Mesenteric fat pad (tissue), 1 donor: ENCODE measurements at places on chromosomes 7 and 10.
A peak's percentile ranks its signal among the peaks of the same experiment; 100 is the strongest.

DNA sequence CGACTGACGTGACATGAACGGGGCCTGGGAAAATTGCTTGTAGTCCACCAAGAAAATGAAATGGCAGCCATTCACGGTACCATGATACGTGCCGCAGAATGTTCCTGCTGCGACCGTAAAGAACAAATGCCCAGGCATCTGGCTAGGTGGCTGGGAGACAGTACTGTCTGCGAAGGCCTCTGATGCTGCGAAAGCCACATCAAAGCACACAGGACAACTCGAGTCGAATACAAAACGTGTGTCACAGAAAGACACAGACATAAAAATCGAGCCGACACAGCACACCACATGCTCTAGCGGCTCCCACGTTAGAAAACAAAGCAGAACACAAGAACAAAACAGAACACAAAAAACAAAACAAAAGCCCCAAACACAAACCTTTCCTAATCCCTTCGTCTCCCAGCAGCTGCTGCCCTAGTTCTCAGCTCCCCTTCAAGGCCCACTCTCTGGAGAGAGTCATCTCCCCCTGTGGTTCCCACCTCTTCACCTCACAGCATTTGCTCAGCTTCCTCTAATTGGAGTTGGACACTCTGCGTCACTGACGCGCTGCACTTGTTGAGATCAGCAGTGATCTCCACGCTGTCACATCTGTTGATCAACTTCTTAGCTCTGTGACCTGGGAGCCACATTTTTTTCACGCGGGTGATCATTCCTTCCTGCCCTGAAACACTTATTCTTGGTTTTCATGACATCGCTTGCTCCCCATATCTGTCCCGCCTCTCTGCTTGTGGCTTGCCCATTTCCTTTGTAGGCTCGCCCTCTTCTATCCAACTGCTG lies 112.2 kb downstream of the CLEC2L start:
- no peak for DNase-seq

DNA sequence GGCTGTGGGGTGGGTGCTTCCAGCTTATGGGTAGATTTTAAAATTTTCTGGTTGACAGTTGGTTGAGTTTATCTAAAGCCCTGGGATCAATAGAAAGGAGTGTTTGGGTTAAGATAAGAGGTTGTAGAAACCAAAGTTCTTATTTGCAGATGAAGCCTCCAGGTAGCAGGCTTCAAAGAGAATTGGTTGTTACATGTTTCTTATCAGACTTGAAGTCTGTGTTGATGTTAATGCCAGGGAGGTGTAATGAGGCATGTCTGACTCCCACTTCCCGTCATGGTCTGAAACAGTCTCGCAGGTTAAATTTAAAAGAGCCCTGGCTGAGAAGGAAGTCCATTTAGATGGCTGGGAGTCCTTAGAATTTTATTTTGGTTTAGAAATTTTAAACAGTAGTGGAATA lies 165.2 kb upstream of the TMEM72 start:
- no peak for DNase-seq

GRCh38 chr10:78190051-78190825 lies 156.6 kb downstream of the RPS24 start:
- DNase-seq: no peak

DNA sequence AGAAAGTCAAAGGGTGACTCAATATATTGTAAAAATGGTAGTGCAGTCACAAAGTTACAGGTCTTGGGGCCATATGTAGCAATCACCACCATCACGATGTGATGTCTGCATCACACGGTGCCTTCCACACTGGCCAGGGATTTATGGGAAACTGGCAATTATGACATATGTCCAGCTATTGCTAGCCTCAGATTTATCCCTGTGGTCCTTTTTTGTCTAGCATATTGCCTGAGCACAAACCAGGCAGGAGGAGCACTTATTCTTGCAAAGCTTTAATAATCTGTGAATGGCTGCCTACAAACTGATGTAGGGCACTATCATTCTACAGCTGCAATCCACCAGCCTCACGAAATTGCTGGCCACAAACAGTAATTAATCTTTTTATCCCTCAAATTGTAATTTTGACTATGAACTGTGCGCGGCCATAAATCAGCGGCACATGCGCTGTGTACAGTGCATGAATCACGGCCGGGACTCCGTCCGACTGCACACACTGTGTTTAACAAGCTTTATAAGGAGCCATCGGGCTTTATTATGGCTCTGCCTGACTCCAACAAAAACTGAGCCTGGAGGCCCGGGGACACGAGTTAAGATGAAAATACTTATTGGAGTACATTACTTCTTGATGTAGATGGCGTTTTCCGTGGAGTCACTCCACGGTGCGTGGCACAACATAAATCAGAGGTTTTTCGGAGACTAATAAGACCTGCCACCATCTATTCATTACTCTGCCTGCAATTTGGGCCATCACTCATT lies 115.2 kb downstream of the EBF3 start:
- peak; percentile 68 for DNase-seq

DNA sequence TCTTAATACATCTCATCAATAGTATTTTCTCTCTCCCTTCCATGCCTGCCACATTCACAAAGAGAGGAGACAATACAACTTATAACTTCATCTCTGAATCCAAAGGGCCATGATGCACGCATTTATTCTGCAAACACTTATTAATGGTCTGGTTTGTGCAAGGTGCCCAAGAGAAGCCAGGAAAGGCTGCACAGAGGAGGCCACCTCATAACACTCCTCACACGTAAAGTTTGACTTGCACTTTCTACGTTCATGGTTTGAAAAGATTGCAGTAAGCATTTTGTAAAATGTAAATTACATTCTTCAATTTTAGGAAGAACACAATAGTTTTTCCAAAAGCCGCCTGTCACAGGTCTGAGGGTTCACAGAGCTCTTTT lies 1.2 kb upstream of the PALS2 start:
- DNase-seq: no peak

DNA sequence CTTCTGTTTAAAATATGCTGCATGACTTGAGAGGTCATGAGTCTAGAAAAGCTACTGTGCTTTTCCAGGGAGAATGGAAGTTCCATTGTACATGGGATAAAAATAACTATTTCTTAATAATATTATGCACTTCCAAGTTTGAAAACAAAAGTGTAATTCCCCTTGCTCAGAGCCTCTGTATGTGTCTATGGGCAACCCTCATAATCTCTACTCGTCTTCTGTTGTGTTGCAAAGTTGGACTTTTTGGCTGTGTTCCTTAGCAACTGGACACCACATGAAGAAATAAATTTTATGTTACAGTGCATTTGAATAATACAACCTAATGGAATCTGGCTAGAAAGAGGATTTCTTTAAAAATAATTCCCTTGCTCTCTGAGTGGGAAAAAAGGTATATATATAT lies 242.6 kb downstream of the TWIST1 start:
- no peak for DNase-seq

DNA sequence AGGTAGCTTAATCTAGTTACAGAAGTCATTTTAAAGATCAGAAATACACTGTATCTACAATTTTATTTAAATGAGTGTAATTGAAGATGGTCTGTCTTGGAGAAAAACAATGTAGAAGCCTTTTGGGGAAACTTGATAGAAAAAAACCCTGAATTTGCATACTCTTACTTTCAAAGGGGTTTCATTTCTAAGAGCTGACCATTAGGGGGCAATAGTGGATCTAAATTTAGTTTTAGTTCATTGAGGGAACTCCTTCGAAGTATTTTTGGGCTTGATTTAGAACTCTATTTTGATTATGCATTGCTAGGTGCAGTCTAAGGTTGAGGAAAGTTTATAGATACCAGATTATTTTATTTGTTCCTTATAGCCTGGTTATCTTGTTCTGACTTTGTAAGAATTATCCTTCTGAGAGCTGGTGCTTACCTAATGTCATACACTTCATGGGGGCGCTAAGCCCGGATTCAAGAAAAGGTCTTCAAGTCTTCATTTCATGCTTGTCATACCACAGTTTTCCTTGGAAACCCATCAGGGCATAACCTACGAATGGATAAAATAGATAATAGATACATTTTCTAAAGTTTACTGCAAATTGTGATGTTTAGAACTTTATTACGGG lies 69.1 kb upstream of the MXI1 start:
- no peak for DNase-seq

DNA sequence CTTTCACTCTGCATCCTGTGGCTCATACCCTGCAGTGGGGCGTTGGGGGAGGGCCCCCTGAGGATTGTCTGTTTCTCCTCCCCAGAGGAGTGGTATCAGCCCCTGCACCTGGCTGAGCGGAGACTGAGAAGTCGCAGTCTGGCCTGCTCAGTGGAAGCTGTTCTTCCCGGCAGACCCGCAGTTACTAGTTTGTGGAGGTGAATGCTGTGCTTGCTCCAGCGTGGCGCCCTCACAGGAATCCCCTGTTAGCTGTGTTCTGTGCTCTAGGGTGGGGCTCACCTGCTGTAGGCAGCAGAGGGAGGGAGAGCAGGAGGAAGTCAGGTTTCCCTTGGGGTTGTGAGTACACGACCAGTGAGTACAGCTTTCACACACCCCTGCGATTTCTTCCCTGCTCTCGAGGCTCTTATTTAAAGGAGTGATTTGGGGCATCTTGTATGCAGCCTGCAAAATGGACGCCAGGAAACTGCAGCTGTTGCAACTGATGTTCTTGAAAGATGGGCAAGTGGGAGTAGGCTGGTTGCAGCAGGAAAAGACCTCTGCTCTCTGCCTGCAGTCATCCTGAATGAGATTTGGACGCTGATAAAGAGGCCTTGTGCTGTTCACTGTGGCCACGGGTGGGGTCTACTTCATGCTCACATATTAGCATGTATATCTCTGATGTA lies 66.4 kb downstream of the HK1 start:
- no peak for DNase-seq

- DNase-seq: peak; percentile 67
These were observed 8.9 kb upstream of the GBX1 start for GRCh38 chr7:151176401-151176800.

- DNase-seq: no peak
These were observed 464.5 kb upstream of the ZMIZ1 start for GRCh38 chr10:78604286-78604685.

GRCh38 chr10:33453081-33454025 lies 118.9 kb upstream of the NRP1 start:
- DNase-seq: no peak

- DNase-seq: no peak
These were observed 72.5 kb upstream of the ANKRD1 start for GRCh38 chr10:90993340-90993739.

GRCh38 chr7:78476851-78477405 lies 678.4 kb downstream of the PHTF2 start:
- no peak for DNase-seq

DNA sequence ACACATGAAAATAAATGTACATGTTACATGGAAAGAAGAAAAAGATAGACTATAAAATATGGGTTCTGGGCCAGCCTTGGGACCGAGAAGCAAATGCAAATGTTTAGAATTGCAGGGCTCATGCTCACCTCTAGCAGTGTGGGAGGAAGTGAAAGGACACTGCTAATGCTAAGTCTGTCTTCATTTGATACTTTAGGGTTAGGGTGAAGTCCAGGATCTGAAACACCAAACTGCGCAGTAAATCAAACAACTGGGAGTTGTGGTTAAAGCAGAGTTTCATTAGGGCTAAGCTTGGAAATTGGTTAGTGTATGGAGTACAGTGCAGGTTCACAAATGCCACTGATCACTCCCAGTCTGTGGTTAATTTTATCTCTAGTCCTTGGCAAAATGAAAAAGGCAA lies 73.2 kb upstream of the PDK4 start:
- DNase-seq: no peak

DNA sequence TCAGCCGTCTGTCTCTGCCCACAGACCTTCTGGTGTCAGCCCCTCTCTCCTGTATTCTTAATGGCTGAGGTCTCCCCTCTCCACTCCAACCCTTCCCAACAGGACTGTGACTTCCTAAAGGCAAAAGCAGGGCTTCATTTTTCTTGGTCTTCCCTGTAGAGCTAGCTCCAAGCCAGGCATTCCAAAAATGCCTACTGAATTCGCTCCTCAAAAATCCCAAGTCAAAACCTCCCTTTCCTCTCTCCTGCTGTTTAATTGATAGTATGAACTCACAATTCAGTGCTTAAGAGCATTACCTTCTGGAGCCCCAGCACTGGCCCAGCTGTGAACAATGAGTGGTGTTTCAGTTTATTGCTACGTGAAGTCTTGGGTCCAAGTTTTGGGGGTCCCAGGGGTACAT lies 628.4 kb downstream of the PARD3 start:
- no peak for DNase-seq

GRCh38 chr10:129788215-129788614 lies 175.9 kb downstream of the EBF3 start:
- peak; percentile 73 for DNase-seq

DNA sequence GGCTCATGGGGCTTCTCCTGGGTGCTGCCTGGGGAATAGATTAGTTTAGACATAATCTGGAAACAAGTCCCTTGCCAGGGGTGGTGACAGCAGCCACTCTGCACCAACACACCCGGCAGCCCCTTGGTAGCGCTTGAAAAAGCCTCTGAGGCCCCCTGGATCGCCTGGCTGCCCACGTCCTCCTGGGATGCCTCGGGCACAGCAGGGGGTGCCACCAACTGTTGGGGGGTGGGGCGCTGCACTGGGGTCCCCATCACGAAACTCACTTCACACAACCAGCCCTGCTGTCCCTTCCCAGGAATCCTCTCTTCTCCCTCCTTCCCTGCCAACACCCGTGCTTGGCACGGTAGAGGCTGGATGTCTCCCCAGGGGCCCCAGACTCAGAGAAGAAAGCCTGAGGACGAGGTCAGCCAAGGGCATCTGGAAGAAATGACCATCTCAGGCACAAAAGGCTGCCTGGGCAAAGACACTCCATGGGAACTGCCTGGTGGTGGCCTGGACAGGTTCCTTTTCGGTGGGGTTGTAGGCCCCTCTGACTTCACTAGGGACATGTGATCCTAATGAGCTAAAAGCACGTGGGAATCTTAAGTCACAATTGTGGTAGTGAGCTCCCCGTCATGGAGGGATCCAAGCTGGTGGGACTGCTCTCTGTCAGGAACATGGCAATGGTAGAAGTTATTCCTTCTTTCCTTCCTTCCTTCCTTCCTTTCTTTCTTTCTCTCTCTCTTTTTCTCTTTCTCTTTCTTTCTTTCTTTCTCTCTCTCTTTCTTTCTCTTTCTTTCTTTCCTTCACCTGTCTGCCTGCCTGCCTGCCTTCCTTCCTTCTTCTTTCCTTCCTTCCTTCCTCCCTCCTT lies 11.3 kb downstream of the TMEM270 start:
- DNase-seq: no peak

- DNase-seq: no peak
These were observed 483.0 kb downstream of the MAGI2 start for GRCh38 chr7:78970440-78970916.

- no peak for DNase-seq
These were observed 69.4 kb downstream of the FRMD4A start for GRCh38 chr10:14261336-14261735.

DNA sequence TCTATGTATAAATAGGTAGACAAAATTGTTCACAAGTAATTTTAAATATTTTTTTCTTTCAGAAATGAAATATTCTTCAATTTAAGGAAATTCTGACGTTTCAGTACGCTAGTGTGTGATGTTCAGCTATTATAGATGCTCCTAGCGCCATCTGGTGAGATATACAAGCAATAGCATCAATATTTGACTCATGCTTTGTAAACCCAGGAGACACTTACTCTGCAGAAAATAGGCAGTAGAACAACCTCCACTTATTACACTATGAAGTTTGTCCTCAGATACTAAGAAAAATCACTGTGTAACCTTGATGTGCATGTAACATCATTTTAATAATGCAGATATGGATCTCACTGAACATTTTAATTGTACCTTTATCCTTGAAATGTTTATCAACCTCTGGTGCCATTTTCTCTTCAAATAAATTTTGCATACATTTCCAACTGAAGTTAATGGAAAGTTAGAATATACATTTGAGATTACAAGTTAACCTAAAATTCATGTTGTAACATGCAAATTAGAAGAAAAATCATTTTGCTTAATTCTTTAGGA lies 151.5 kb upstream of the FAM3C start:
- no peak for DNase-seq
